ENCODE measurements at places on chromosomes 4 and X. TPM values are rescaled to one million over a fixed set of nuclear protein-coding genes. Genes with fewer than 3 reads are reported as not detected.
A peak's percentile ranks its signal among the peaks of the same experiment; 100 is the strongest.

DNA sequence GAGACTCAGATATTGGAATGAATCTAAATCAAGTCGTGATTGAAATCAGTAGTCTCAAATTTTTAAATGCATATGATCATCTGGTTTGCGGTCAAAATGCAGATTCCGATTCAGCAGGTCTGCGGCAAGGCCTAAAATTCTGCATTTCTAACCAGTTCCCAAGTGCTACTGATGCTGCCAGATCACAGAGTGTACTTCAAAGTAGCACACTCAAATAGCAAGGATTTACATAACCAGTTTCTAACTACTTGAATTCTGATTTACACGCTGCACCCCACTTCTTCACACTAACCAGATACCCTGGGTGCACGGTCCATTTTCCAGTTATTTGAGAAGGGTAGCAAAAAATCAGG, 752 bp downstream of the MBTPS2 start:
- no peak for DNase-seq

DNA sequence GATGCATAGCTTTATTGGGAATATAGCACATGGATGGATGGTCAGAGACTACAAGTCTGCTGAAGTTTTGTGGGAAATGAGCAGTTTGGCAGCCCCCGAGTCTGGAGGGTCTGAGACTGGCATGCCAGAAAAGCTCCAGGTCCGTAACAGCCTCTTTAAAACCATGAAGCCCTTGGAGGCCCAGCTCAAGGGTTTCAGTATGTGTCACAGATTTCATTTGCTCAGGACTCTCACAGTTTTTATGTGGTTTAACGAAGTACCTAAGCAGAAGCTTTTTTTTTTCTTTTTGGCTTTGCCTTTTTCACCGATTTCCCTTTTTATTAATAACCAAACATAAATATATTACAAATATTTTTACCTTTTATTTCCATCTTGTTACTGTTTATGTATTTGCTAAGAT, 30.6 kb upstream of the TMEM184C start:
- DNase-seq: no peak

GRCh38 chrX:123773258-123773988, 40.6 kb upstream of the THOC2 start:
- no peak for DNase-seq

DNA sequence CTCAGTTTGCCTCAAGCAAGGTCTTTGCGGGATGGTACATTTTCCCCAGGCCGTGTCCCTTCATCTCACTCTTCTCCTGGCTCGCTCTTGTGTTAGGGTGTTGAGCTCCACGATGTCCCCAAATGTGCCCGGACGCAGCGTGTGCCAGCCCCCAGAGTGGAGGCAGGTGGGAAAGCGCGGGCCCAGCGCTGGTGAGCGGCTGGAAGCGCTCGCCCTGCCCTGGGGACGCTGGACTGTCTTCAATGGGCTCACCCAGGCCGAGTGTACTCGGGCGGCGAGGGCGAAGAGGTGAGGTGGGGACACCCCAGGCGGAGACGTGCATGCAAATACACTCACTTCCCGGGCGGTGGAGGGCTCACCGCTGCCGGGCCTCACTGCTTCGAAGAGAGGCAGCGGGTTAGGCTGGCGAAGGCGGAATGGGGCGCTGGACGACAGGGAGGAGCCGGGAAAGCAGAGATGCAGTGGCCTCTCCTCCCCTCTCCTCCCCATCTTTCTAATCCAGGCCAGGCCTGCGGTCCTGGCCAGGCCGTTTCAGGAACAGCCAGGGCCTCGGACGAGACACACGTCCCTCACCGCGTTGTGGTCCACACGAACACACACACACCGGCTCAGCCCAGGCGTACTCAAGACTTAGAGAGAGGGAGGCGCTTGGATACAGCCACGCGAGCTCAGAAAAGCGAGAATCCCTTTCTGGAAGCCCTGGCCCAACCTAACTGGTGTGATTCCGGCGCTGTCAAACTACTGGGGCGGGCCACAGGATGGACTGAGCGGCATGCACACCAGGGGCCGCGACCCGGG, 2.2 kb downstream of the NKX6-1 start:
- no peak for DNase-seq

GRCh38 chr4:47703956-47704355, 133.9 kb downstream of the CORIN start:
- no peak for DNase-seq

GRCh38 chrX:147699061-147699460, 212.7 kb upstream of the FMR1 start:
- no peak for DNase-seq

- no peak for DNase-seq
Measured at GRCh38 chr4:168928346-168928745, 81.7 kb downstream of the CBR4 start.

DNA sequence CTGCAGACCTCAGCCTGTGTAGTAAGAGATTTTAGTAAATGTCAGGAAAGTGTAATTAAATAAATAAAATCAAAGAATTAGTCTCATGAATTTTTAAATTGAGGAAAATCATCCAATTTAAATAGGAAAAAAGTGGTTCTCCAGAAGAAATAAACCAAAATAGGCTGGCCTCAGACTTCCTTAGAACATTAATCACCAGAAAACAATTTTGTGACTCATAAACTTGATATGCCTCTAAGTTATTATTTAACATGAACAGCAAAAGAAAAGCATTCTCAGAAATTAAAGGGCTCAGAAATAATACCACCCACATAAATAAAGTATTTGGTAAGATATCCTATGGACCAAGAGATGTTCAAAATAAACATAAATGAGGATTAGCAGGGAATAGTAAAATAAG, 14.3 kb downstream of the FAM47B start:
- DNase-seq: peak; percentile 21

DNA sequence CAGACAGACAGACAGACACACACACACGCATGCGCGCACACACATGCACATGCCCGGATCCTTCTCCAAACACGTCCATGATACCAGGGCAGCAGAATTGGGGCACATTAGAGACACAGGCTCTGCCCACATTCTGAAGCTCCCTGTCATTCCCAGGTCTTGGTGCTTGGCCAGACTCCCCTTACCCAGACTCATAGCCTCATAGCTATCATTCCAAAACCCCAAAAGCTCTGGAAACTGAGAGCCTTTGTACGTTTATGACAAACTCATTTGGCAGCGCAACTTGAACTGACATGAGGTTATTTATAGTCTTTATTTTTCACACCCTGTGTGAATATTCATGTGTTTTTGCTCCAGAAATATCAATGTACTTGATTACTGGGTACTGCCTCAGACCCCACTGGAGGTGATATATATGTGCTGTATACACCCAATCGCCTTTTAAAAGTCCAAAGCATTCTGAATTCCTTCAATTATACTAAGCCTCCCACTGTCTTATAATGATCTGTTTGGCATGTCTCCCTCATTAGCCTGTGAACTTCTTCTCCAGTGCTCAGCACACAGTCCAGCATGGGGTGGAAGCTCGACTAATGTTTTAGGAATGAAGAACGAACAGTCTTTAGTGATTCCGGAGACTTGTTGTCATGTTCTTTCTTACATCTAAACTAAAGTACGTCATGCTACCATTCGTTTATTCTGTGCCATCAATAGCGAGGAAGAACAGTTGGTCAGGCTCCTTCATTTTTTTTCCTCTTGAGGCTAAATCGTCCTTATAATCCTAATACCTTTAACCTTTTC, 45.0 kb downstream of the RTL9 start:
- DNase-seq: no peak

GRCh38 chrX:150897421-150898320, 797 bp downstream of the CD99L2 start:
- peak; percentile 28 for DNase-seq

- no peak for DNase-seq
Measured at GRCh38 chrX:23271026-23271425, 63.6 kb upstream of the PTCHD1 start.

DNA sequence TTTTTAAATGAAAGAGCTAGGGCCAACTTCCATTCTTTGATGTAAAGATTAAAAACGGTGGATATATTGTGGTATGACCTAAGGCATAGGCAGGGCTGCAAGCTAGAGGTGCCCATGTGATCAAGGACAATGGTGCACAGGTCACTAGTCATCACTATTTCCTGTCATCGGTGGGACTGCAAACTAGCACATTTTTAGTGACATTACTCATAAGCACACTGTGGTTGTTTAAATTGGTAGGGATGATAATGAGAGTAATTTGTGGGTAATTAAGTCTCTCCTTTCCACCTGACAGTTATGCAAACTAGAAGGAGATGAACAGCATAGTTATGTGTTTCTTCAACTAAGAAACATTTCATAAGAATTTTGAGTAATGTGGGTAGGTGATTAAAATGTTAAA, 85.4 kb downstream of the GPRIN3 start:
- DNase-seq: no peak

- DNase-seq: no peak
Measured at GRCh38 chr4:80103629-80104028, 30.6 kb upstream of the ANTXR2 start.

- DNase-seq: no peak
Measured at GRCh38 chr4:141768954-141769353, 132.6 kb downstream of the IL15 start.

The NRK gene
- not detected for polyA plus RNA-seq

The NDP gene
- polyA plus RNA-seq: not detected

The ZMAT1 gene
- 0.08 TPM for polyA plus RNA-seq

The GAB1 gene
- polyA plus RNA-seq: 2.0 TPM
